SJSA1 (cell line): ENCODE measurements at places on chromosomes 6 and 20. TPM values are rescaled to one million over a fixed set of nuclear protein-coding genes. Genes with fewer than 3 reads are reported as not detected.

MDC1 gene
- total RNA-seq: 8.4 and 8.6 TPM in 2 replicates

DNA sequence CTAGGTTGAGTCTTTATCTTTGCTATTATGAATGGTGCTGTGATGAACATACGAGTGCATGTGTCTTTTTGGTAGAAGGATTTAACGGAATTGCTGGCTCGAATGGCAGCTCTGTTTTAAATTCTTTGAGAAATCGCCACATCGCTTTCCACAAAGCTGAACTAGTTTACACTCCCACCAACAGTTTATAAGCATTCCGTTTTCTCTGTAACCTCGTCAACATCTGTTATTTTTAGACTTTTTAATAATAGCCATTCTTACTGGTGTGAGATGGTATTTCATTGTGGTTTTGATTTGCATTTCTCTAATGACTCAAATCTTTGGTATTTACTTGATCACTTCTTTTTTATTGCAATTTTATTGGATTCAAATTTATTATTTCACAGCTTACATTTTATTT, 117.4 kb upstream of the HDGFL1 start:
- peak; percentile 51 for DNase-seq
- H3K36me3 ChIP-seq: no peaks in the 10 kb centered on the region

GRCh38 chr6:15327271-15327670, 81.4 kb downstream of the JARID2 start:
- H3K36me3 ChIP-seq: no peaks in the 10 kb centered on the region
- H3K27ac ChIP-seq: no peak overlapping the region
- peaks cover 65% of the 10 kb centered on the region for H3K4me1 ChIP-seq

- peaks cover 54% of the 10 kb centered on the region for H3K36me3 ChIP-seq
- H3K27me3 ChIP-seq: no peaks in the 10 kb centered on the region
- no peaks in the 10 kb centered on the region for H3K4me1 ChIP-seq
- no peak overlapping the region for H3K4me3 ChIP-seq
- no peak for DNase-seq
Observed at GRCh38 chr6:13641315-13641714, 26.2 kb downstream of the NOL7 start.

DNA sequence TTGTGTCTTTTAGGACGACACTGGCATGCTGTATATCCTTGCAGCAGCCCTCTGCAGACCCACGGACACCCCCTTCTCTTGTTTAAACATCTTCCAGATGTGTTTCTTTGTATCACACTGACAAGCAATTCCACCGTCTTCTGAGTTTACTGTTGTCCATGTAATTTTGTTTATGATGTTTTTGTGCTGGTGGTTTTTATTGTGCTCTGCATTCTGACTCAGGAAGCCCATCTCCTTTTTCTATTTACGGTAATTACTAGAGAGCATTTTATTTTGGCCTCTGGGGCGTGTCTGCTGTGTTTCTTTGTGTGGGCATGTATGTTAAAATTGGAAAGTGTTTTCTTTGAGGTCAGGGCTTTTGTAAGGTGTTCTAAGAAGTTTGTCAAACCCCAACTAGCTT, 111.9 kb downstream of the JARID2 start:
- no peaks in the 10 kb centered on the region for H3K36me3 ChIP-seq
- peaks cover 36% of the 10 kb centered on the region for H3K4me1 ChIP-seq
- peak; percentile 56 for DNase-seq

GRCh38 chr20:53828682-53829254, 235.1 kb upstream of the ZNF217 start:
- peaks cover 46% of the 10 kb centered on the region for H3K4me1 ChIP-seq
- DNase-seq: peak; percentile 85
- H3K36me3 ChIP-seq: no peaks in the 10 kb centered on the region
- peak overlapping the region; percentile 100 for H3K27ac ChIP-seq
- no peaks in the 10 kb centered on the region for H3K27me3 ChIP-seq

TMEM170B gene
- total RNA-seq: under 0.01 TPM in 1 of 2 replicates, not detected in the other

TSPO2 gene
- total RNA-seq: not detected in 2 replicates

- H3K36me3 ChIP-seq: no peaks in the 10 kb centered on the region
- no peak overlapping the region for H3K4me3 ChIP-seq
- H3K27ac ChIP-seq: no peak overlapping the region
- no peaks in the 10 kb centered on the region for H3K4me1 ChIP-seq
- no peaks in the 10 kb centered on the region for H3K27me3 ChIP-seq
Observed at GRCh38 chr6:24522228-24523176, 27.7 kb downstream of the ALDH5A1 start.

RALGAPA2 gene
- 5.9 and 7.5 TPM in 2 replicates for total RNA-seq

- H3K4me3 ChIP-seq: no peak overlapping the region
- no peaks in the 10 kb centered on the region for H3K36me3 ChIP-seq
- no peak overlapping the region for H3K27ac ChIP-seq
- DNase-seq: no peak
- H3K27me3 ChIP-seq: no peaks in the 10 kb centered on the region
- H3K4me1 ChIP-seq: peaks cover 22% of the 10 kb centered on the region
Observed at GRCh38 chr6:951399-952181, 258.7 kb upstream of the EXOC2 start.

DNA sequence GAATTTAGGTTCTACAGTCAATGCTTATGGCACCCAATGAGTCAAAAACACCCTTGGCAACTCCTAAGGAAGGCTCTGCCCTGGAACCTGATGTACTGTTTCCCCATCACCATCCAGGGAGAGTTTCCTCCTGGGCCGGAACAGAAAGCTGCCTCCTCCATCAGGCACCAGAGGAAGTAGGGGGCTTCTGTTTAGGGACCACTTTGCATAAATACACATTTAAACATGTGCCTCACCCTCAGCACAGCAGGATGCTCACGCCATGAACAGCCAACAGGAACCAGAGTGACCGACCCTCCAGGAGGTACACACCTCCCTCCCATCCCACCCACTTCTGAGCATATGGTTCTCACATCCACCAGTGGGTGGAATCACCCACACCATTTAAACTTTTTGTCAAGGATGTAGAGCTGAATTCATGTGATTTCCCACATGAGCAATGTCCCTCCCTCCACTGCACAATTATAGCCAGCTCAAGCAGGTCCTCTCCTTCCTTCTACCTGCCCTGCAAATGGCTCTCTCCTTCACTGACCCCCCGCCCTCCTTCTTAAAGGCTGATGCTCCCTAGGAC, 14.8 kb downstream of the DDRGK1 start:
- no peak overlapping the region for H3K4me3 ChIP-seq
- no peak overlapping the region for H3K27ac ChIP-seq
- no peaks in the 10 kb centered on the region for H3K27me3 ChIP-seq
- H3K4me1 ChIP-seq: no peaks in the 10 kb centered on the region
- peaks cover 21% of the 10 kb centered on the region for H3K36me3 ChIP-seq

ARG1 gene
- total RNA-seq: not detected in 2 replicates

ORC3 gene
- 35.3 and 60.4 TPM in 2 replicates for total RNA-seq

TBXT gene
- not detected in 2 replicates for total RNA-seq

BTN1A1 gene
- total RNA-seq: not detected in 2 replicates

TFAP2C gene
- total RNA-seq: 0.92 and 1.1 TPM in 2 replicates

GRCh38 chr6:69818223-69818930, 21.6 kb upstream of the LMBRD1 start:
- DNase-seq: no peak

DNA sequence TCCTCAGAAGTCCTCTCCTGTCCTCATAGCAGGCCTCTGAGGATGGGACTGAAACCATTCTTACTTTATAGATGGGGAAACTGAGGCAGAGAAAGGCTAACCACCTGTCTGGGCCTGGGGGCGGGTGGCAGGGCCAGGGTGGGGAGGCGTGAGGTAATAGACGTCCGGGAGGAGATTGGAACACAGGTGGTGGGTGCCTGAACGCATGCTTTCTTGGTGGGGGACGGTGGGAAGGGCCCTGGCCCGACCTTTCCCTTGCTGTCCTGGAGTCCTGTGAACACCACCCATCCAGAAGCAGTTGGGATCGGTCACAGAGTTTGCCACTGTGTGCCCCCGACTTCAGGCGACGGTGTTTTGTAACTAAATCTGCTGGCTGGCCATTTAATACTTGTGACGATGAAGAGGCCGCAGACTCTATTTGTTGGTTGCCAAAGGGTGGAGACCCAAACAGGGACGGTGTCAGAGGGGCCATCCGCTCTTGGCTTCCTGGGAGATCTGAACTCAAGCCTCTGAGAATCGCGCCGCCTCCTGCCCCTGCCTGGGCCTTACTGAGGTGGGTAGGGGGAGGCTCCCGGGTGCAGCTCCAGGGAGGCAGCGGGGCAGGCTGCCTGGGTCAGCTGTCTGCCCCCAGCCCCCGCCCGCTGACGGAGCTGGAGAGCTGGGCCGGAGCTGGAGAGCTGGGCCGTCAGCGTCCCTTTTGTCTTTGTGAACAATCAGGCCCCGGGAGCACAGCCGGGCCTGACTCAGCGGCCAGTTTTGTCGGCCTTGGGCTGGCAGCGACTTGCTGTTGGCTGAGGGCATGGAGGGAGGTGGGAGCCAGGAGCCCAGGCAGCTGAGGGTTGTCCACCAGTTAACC, 4.1 kb downstream of the RBM38 start:
- no peak overlapping the region for H3K4me3 ChIP-seq
- H3K4me1 ChIP-seq: peaks cover 44% of the 10 kb centered on the region
- H3K36me3 ChIP-seq: peaks cover 56% of the 10 kb centered on the region
- peak; percentile 71 for DNase-seq
- peak overlapping the region; percentile 17 for H3K27ac ChIP-seq

RHAG gene
- total RNA-seq: not detected in 2 replicates

CNKSR3 gene
- total RNA-seq: 11.4 and 14.7 TPM in 2 replicates

GRCh38 chr6:53811746-53812145, 16.9 kb downstream of the LRRC1 start:
- H3K4me3 ChIP-seq: no peak overlapping the region
- H3K36me3 ChIP-seq: no peaks in the 10 kb centered on the region
- H3K27me3 ChIP-seq: no peaks in the 10 kb centered on the region
- H3K27ac ChIP-seq: no peak overlapping the region
- no peak for DNase-seq

DNA sequence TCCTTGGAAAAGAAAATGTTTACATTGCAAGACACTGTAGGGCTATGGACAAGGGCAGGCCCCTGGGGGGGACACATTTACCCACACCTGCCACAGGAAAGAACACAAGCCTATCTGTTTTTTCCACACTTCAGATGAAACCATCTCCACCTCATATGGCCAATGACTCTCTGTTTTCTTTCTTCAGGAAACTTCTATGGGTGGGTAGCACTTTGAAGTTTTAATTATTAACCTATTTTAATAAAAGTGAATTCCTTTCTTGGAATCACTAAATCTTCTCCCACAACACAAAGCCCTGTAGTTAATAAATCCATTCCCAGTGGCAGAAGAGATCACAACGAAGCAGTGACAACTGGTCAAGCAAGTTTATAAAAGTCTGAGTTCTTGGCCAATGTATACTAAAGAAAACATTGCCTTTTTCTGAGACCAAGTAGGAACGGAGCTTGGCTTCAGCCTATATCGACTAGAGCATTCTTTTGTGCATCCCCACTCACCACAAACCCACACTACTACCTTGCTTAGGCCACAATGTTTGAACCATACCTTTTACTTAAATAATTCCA, 125.1 kb upstream of the CARMIL1 start:
- H3K36me3 ChIP-seq: no peaks in the 10 kb centered on the region
- no peak overlapping the region for H3K27ac ChIP-seq
- no peaks in the 10 kb centered on the region for H3K27me3 ChIP-seq
- no peaks in the 10 kb centered on the region for H3K4me1 ChIP-seq
- H3K4me3 ChIP-seq: no peak overlapping the region
- no peak for DNase-seq

E2F1 gene
- total RNA-seq: 62.1 and 63.9 TPM in 2 replicates

GRCh38 chr6:162443101-162443500, 284.5 kb downstream of the PRKN start:
- no peaks in the 10 kb centered on the region for H3K27me3 ChIP-seq
- no peak overlapping the region for H3K4me3 ChIP-seq
- H3K4me1 ChIP-seq: no peaks in the 10 kb centered on the region
- no peaks in the 10 kb centered on the region for H3K36me3 ChIP-seq
- DNase-seq: no peak

DNA sequence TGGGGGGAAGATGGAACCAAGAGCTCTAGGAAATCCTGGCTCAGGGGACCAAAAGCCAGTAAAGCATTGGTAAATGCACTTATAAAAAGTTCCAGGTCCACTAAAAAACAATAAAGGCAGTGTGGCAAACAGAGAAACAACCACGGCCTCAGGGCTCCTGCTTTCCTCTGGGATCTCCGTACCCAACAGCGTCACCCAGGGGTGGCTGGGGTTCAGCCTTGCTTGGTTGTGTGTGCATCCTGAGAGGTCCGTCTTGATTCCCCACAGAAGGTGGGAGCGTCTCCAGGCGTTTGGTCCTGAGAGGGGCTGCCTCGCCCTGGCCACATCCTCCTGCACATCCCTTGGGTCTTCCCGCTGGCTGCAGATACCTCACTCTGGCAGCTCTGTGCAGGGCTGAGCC, 60.6 kb downstream of the SMOC2 start:
- no peak overlapping the region for H3K4me3 ChIP-seq
- no peak for DNase-seq
- no peak overlapping the region for H3K27ac ChIP-seq
- no peaks in the 10 kb centered on the region for H3K27me3 ChIP-seq
- no peaks in the 10 kb centered on the region for H3K36me3 ChIP-seq

DNA sequence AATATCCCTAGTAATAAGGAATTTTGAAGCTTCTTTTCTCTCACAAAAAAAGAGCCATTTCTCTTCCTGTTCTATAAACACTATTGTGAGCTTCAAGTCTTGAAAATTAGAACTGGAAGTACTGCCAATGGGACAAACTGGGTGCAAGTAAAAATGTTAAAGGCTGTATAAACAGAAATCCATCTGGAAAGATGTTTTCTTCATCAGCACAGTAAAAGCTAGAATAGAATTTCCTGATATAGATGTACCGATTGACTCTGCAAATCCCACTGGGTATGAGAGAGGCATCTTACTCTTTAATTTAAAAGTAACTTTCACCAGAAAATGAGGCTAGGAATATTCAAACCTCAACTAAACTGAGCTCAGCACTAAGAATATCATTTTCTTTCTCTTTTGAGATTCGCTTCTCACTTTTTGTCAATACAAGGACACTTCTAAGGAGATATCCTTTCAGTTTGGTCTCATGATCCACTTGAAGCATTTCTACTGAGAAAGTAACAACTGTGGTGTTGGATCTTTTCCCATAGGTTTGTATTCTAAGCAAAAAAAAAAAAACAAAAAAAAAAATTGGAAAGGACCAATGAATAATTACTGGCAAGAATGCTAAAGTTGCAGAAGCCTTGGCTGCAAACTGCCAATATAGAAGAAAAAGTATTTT, 169.0 kb upstream of the PRDM1 start:
- H3K27ac ChIP-seq: no peak overlapping the region
- no peak for DNase-seq
- no peaks in the 10 kb centered on the region for H3K36me3 ChIP-seq
- H3K27me3 ChIP-seq: no peaks in the 10 kb centered on the region
- 0 out of 2 replicates have a peak, but pooled peaks cover 3% of the 10 kb centered on the region for H3K4me1 ChIP-seq

DNA sequence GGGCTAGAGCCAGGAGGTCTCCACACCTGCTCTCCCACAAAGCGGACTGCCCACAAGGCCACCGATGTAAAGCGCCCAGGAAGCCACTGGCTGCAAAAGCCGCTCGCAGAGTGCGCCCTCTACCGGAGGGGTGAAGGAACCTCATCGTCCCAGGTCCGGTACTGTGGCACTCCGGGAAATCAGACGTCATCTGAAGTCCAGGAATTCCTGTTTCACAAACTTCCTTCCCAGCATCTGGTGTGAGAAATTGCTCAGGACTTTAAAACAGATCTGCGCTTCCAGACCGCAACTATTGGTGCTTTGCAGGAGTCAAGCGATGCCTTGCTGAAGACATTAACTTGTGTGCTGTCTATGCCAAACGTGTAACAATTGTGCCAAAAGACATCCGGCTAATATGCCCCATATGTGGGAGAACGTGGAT, 115.1 kb upstream of the ARID1B start:
- H3K27ac ChIP-seq: no peak overlapping the region
- no peak overlapping the region for H3K4me3 ChIP-seq
- H3K4me1 ChIP-seq: no peaks in the 10 kb centered on the region; the same call in 1 of the 2 replicates
- H3K27me3 ChIP-seq: no peaks in the 10 kb centered on the region
- DNase-seq: no peak
